Umbilical cord (tissue), 2 donors: ENCODE measurements at places on chromosomes 5 and 9.
A peak's percentile ranks its signal among the peaks of the same experiment; 100 is the strongest.

DNA sequence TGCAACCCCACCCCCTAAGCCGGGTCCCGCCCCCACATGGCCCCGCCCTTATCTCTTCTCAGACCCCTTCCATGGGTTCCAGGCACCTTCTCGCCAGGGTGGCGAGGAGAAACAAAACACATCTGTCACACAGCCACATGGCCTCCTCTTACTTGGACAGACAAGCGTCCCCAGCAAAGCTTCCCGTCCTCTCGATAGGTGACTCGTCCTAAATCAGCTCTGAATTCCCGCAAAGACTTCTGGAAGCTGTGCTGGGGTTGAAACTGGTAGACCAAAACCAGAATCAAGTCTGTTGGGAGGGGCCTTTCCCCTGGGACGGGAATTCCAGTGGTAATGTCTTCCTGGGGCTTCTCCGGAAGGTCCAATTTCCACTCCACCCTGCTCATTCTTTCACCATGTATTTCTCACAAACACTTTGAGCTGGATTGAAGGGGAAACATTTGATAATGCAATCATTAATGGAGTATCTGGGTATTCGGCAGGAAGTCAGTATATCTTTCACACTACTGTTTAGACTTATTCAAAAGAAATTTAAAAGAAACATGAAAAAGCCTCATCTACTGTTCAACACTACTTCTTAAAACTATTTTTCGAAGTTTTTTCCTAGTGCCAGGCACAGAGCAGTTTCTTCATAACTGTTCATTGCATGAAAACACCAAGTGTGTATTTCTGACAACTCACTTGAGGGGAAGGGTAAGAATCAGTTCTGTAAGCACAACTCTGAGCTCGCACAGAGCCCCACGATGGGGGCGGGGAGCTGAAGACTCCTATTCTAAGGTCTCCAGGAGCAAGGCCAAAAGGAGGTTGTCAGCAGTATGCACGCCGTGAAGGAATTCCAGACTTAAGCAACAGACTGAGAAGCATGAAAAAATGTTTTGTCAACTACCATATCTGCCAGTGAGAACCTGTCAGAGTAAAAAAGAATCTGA lies 644 bp upstream of the CTNNAL1 start:
- DNase-seq: peak; percentile 87

DNA sequence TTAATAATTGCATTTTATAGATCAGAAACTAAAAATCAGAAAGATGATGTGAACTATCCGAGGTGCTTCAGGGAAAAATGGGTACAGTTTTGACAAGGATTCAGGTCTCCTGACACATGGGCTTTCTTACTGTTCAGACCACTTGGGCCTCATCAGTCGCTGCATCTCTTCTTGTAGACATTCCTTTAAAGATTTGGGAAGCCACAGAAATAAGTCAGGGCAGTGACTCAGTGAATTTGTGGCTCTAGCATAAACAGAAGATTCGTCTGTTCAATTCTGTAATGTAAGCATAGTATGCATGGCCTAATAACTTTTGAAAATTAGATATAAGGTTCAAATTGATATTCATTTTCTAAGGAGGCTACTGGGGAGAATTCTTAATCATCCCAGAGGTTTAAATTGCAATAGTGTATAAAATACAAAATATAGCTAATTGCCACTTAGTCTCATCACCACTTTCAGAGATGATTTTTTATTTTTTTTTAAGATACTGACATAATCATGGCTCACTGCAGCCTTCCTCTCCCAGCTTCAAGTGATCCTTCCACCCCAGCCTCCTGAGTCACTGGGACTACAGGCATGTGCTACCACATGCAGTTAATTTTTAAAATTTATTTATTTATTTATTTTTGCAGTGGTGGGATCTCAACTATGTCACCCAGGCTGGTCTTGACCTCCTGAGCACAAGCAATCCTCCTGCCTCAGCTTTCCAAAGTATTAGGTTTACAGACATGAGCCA lies 48.9 kb downstream of the RASEF start:
- no peak for DNase-seq

GRCh38 chr5:15338546-15338945 lies 161.4 kb upstream of the FBXL7 start:
- no peak for DNase-seq

DNA sequence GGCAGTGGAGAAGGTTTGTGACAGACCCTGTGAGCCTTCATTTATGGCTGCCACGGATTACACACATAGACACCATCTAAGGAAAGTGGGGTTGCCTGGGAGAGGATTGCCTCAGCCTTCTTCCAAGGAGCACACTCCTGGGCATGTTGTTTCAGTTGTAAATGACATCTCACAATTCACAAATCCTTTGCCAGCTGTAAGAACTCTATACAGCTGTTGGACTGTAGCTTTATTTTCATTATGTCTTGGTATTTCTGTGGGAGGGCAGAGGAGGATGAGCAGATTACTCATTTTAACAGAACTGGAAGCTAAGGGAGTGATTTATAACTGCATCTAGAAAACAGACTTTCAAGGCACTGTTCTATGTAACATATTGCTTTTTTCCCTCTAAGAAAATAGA lies 25.6 kb downstream of the MELK start:
- DNase-seq: peak; percentile 28

GRCh38 chr9:91856419-91856818 lies 93.6 kb downstream of the ROR2 start:
- no peak for DNase-seq

GRCh38 chr5:74950836-74951515 lies 84.8 kb upstream of the FAM169A start:
- no peak for DNase-seq

- no peak for DNase-seq
Measured at GRCh38 chr9:135073081-135073740, 14.3 kb upstream of the OLFM1 start.

- no peak for DNase-seq
Measured at GRCh38 chr9:122468735-122469134, 9.0 kb downstream of the OR1J1 start.

DNA sequence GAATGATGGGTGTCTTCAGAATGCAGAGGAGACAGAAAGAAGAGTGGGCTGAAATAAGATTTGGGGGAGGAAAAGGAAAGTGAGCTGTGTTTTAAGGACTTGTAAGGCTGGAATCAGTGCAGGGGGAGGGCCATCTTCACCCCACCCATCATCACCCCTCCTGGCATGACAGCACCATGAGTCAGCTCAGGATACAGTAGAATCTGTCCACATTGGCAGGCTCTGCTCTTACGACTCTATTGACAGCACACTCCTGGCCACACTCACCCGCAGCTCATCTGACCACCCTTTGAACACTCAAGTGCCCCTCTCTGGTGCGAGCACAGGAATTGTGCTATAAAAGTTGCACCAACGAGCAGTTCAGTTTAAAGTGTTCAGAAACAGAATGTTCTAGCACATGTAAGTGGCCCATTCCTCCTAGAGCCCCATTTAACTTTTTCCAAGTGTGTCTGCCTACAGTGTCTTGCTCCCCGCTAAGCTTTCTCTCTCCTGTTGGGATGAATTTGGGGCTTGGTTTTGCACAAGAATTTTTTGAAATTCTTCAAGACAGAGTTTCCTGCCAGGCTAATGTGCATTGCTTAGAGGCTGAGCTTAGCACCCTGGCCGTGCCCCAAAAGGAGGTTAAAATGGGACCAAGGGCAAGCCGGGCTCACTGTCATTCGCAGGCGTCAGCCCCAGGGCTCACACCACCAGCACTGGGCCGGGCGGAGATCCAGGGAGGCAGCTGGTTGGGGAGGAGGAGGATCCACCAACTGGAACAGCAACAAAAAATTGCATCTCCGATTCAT lies 12.0 kb downstream of the ADRA1B start:
- DNase-seq: peak; percentile 73

GRCh38 chr5:142630927-142631539 lies 54.9 kb downstream of the FGF1 start:
- no peak for DNase-seq

GRCh38 chr5:129177451-129177850 lies 82.9 kb downstream of the ISOC1 start:
- DNase-seq: peak; percentile 24

- DNase-seq: no peak
Measured at GRCh38 chr5:125323613-125324012, 577.2 kb upstream of the ZNF608 start.

DNA sequence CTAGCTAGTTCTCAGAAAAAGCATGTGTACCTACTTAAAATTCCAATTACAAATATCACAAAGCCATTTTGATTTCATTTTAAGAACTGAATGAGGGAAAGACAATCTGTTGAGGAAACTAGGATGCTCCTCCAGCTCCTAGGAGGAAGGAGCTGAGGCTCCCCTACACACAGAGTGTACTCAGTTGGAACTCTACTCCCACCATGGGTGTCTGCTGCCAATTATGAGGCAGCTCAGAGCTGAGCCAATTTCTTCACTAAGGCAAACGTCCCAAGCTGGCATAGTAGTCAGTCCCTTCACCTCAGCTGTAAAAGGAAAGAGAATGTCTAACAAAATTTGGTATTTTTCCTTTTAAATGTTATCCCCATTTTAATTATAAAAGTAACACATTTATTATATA lies 300.0 kb upstream of the TRPC7 start:
- no peak for DNase-seq

- no peak for DNase-seq
Measured at GRCh38 chr5:14830210-14831005, 41.2 kb downstream of the ANKH start.

GRCh38 chr5:151677776-151678545 lies 8.8 kb downstream of the SPARC start:
- peak; percentile 60 for DNase-seq

DNA sequence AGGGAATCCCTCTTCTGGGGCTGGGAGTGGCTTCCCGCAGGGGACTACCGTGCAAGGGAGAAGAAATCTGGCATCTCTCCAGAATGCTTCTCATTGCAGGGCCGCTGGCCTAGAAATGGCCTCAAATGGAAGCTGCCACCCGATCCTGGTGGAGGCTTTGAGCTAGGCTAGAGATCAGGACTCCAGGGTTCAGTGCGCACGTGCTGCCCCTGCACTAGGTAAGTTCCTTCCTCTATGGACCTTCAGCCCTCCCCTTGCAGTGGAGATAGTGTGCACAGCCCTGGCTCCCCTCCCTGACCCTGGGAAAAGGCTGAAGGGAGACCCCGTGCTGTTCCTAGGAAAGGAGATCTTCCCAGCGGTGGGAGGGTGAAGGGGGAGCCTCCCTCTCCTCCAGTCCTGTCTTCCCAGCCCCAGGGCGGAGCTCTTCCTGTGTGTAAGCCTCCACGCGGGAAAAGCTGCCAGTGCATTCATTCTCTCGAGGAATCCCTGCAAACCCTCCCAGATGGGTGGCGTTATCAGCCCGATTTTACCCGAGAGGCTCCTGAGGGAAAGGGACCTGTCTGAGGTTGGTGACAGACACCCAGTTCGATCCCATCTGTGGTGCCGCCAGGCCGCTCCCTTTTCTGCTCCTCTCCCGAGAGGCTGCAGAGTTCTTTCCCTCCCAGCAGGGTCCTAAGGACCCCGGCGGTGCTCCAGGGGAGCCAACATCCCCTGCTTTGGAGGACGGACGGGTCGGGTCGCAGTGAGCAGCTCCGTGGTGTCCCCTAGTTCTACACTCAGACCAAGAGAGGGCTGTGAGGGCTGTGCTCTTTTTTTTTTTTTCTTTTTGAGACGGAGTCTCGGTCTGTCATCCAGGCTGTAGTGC lies 1.4 kb upstream of the CERCAM start:
- peak; percentile 71 for DNase-seq

GRCh38 chr5:152514827-152515397 lies 109.8 kb upstream of the NMUR2 start:
- DNase-seq: peak; percentile 59

GRCh38 chr5:74201334-74202081 lies 439.0 kb downstream of the ENC1 start:
- no peak for DNase-seq

DNA sequence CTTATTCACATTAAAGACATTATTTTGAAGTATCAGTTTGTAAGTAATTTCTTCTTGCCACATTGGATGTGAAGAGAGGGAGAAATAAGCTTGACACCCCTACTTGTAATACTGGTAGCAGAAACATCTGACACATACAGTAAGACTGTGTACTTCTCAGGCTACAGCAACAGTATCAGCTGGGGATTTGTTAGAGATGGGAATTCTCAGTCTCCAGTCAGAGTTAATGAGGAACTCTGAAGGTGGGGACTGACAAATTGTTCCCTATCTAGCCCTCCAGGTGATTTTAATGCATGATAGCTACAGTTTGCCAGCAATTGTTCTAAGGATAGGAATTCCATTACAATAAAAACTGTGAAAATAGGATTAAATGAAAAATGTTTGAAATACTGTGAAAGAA lies 524.8 kb downstream of the PRR16 start:
- no peak for DNase-seq

- DNase-seq: no peak
Measured at GRCh38 chr5:66587771-66588170, 8.4 kb upstream of the MAST4 start.

- no peak for DNase-seq
Measured at GRCh38 chr9:94979904-94980507, 253.5 kb downstream of the AOPEP start.

GRCh38 chr9:89788434-89788833 lies 183.6 kb downstream of the GADD45G start:
- no peak for DNase-seq

GRCh38 chr5:119078861-119079260 lies 8.0 kb downstream of the DMXL1 start:
- peak; percentile 34 for DNase-seq

GRCh38 chr9:23764219-23764618 lies 61.8 kb downstream of the ELAVL2 start:
- no peak for DNase-seq

GRCh38 chr9:3733039-3733408 lies 207.2 kb upstream of the RFX3 start:
- no peak for DNase-seq

DNA sequence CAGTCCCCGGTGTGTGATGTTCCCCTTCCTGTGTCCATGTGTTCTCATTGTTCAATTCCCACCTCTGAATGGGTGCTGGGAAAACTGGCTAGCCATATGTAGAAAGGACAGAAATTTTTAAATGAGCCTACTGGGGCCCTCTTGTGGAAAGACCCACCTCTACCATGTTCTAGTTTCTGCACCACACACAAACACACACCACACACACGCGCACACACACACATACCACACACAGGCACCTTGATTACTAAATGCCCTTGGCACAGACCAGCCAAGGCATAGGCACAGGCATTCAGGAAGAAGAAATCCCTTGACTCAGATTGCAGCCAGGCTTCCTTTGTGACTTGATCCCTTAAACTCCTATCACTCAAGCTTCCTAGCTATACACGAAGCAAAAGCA lies 60.5 kb downstream of the SIL1 start:
- no peak for DNase-seq

- DNase-seq: no peak
Measured at GRCh38 chr5:37786416-37786815, 53.4 kb downstream of the GDNF start.

DNA sequence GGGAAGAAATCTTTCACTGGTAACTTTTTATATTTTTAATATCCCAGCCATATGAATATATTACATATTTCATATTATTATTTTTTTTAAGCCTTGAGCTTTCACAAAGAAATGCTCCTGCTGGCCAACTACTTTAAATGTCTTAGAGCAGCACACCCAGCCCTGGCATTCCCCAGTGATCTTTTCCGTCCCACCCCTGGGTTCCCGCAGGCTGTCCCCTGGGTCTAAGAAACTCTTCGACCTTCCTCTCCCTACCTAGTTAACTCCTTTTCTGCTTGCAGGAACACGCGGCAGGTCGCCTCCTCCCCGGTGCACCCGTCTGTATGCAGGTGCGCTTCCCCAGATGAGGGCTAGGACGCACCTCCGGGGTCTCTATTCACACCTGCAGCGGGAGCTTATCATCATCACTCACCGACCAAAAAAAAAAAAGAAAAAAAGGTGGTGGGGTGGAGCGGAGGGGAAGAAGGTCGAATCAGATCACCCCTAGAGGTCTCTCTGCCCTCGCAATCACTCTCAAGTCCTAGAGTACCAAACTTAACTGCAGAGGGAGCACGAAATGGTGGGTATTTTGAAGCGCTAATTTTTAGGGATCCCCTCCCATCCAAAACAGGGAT lies 696 bp downstream of the ZFP62 start:
- peak; percentile 55 for DNase-seq
